Cardiac muscle cell (in vitro differentiated cells and primary cell): ENCODE measurements at places on chromosomes 2 and 18. TPM values are rescaled to one million over a fixed set of nuclear protein-coding genes. Genes with fewer than 3 reads are reported as not detected.

DNA sequence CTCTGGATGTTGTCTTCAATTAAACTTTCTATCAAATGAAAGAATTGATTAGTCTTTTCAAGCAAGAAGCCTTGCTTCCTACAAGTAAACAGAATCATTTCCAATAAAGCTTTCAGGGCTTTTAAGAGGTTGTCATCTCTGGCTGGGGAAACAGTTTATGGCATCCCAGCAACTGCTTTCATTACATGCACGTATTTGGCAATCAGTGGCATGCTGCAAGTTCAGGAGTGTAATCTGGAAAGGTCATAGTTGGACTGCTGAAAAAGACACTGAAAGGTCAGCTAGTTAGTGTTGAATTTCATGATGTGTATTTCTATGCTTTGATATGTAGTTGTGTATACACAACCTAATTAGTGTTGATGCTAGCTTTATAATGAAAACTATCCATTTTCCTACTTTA is 332.9 kb downstream of the DSC3 start:
- H3K4me1 ChIP-seq = no peaks in the 10 kb centered on the region
- no peaks in the 10 kb centered on the region for H3K36me3 ChIP-seq
- DNase-seq = no peak

GRCh38 chr2:199471443-199472057 is 13.8 kb upstream of the SATB2 start:
- peak; percentile 89 for DNase-seq
- no peak overlapping the region for H3K27ac ChIP-seq
- no peaks in the 10 kb centered on the region for H3K4me1 ChIP-seq
- H3K27me3 ChIP-seq = peaks cover 100% of the 10 kb centered on the region
- no peak overlapping the region for H3K4me3 ChIP-seq

GRCh38 chr2:166814335-166814734 is 73.9 kb upstream of the XIRP2 start:
- no peak overlapping the region for H3K4me3 ChIP-seq
- no peaks in the 10 kb centered on the region for H3K4me1 ChIP-seq
- H3K27me3 ChIP-seq = no peaks in the 10 kb centered on the region
- H3K27ac ChIP-seq = no peak overlapping the region

- no peaks in the 10 kb centered on the region for H3K27me3 ChIP-seq
- no peak overlapping the region for H3K27ac ChIP-seq
- DNase-seq = no peak
- no peak overlapping the region for H3K4me3 ChIP-seq
- no peaks in the 10 kb centered on the region for H3K36me3 ChIP-seq
- no peaks in the 10 kb centered on the region for H3K4me1 ChIP-seq
These were observed 377.7 kb upstream of the MYT1L start for GRCh38 chr2:2708575-2709430.

DNA sequence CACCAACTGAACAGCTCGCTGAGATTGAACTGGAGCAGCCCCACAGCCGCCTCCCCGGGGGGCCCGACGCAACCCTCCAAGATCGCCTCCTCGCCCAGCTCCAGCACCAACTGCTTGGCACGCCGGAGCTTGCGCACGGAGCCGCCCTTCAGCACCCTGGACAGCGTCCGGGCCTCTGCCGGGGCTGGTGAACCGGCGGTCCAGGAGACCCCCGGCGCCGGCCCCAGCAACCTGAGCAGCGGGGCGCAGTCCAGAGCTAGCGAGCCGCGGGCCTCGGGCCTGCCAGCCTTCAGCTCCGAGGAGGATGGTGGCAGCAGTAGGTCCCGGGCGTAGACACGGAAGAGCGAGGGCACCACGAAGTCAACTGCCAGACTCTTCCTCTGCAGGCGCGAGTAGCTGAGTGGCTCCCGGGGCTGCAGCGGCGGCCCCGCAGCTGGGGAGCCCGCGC is 1.2 kb downstream of the ALK start:
- peaks cover 62% of the 10 kb centered on the region for H3K27me3 ChIP-seq
- peak; percentile 93 for DNase-seq
- peak overlapping the region; percentile 32 for H3K4me3 ChIP-seq
- no peak overlapping the region for H3K27ac ChIP-seq
- peaks cover 12% of the 10 kb centered on the region for H3K4me1 ChIP-seq

DNA sequence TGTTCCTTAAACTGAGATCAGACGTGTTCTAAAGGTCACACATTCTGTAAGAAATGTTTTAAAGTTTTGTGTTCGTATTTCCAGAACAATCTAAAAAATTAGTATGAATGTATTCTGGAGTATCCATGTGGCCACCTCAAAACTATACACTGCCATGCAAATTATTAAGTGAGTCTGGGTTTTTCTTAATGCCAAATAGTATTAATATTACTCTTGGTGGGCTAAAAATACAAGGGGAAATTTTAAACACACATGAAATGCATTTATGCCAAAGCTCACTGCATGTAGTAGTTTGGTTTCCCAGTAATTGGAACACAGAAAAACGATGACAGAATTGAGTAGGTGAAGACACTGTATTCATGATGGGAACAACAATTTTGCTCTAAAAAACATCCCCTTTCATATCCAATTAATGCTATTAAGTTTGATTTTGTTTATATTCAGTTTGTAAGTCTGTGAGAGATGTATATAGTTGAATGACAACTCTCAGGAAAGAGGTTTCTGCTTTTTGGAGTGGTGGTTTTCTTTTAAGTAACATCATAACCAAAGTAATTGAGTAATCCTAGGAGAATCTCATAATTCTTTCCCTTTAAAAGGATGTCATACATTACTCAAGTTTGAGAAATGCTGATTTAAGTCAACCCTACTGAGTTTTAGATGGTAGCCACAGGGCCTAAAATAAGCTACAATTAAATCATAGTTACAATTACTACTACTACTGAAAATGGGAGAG is 75.7 kb upstream of the CDCA7 start:
- H3K4me1 ChIP-seq = peaks cover 5% of the 10 kb centered on the region
- no peak overlapping the region for H3K4me3 ChIP-seq
- DNase-seq = no peak
- no peaks in the 10 kb centered on the region for H3K27me3 ChIP-seq
- H3K36me3 ChIP-seq = no peaks in the 10 kb centered on the region

GRCh38 chr18:72895548-72895947 is 27.8 kb upstream of the NETO1 start:
- no peaks in the 10 kb centered on the region for H3K4me1 ChIP-seq
- H3K27me3 ChIP-seq = no peaks in the 10 kb centered on the region
- no peaks in the 10 kb centered on the region for H3K36me3 ChIP-seq
- H3K27ac ChIP-seq = no peak overlapping the region
- H3K4me3 ChIP-seq = no peak overlapping the region

Gene SMYD1
- total RNA-seq = 289 and 375 TPM in 2 replicates

Gene RAMP1
- 3.1 and 5.6 TPM in 2 replicates for total RNA-seq
